ENCODE measurements at places on chromosomes 11 and 22. TPM values are rescaled to one million over a fixed set of nuclear protein-coding genes. Genes with fewer than 3 reads are reported as not detected.

Gene DHCR7
- 166 TPM for total RNA-seq

Gene ZC3H12C
- total RNA-seq, result 2.6 TPM

Gene FGF19
- 27.4 TPM for total RNA-seq

GRCh38 chr11:63986156-63986931, at the start of gene OTUB1:
Gene OTUB1, plus strand, starts transcription at chr11:63986438. Its CDS starts 19 bp downstream, at chr11:63986457.
- DNase-seq, result peak; percentile 99
- peak within 1 kb of the TSS; percentile 95 for H3K27ac ChIP-seq
- H3K4me3 ChIP-seq, result peak within 1 kb of the TSS; percentile 79
- H3K27me3 ChIP-seq, result no peaks in the 10 kb centered on the region
